Stimulated activated CD4-positive, alpha-beta T cell treated with anti-CD3 and anti-CD28 coated beads, Interleukin-2, amount 100 ng/mL, for 4 hours (primary cell): ENCODE measurements at places on chromosomes 7 and 10.
A peak's percentile ranks its signal among the peaks of the same experiment; 100 is the strongest.

- DNase-seq: no peak
Measured at GRCh38 chr7:49805371-49806007, 32.1 kb downstream of the VWC2 start.

DNA sequence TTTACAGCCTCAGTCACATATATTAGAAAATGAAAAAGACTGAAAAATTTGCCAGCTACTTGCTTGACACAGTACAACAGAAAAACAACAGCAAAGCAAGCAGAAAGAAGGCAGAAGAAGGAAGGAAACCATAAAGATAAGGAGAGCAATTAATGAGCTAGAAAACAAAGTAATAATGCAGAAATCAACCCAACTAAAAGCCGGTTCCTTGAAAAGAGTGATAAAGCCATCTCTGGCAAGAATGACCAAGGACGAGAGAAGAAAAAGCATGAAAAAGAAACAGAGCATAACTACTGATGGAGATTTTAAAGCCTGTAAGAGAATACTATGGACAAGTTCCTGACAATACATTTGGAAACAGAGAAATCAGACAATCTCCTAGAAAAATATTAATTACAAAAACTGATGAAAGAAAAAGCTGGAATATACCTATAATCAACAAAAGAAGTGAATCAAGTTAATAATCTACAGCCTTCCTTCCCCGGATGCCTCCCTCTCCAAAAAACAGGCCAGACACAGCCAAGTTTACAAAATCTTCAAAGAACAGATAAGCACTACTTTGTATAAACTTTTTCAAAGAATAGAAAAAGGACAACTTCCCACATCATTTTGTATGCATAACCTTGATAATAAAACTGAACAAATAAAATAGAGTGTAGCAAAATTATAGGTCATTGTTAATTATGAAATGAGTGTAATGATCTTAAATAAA is 204.0 kb downstream of the BAMBI start:
- DNase-seq: no peak

- no peak for DNase-seq
Measured at GRCh38 chr7:106840342-106840741, 24.7 kb upstream of the PIK3CG start.

DNA sequence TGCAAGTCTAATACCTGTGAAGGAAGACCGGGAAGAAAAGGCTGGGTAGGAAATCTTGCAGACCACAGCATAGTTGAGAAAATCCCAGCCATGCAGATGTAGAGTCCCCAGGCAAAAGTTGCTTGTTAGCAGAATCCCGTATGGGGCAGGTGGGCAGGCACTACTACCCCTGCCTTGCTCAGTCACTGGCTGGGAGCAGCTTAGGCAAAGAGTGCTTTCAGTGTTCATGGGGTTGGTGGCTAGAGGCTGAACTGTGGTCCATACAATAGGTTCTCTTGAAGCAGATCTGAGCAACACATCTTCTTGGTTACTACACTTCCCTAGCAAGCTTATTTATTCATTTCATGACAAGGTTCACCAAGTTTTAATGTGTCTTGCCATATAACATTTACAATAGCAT is 92.6 kb downstream of the AHCYL2 start:
- DNase-seq: no peak

- DNase-seq: no peak
Measured at GRCh38 chr10:15464381-15464780, 93.3 kb upstream of the FAM171A1 start.

- DNase-seq: no peak
Measured at GRCh38 chr7:134779741-134780065, 269 bp downstream of the CALD1 start.

DNA sequence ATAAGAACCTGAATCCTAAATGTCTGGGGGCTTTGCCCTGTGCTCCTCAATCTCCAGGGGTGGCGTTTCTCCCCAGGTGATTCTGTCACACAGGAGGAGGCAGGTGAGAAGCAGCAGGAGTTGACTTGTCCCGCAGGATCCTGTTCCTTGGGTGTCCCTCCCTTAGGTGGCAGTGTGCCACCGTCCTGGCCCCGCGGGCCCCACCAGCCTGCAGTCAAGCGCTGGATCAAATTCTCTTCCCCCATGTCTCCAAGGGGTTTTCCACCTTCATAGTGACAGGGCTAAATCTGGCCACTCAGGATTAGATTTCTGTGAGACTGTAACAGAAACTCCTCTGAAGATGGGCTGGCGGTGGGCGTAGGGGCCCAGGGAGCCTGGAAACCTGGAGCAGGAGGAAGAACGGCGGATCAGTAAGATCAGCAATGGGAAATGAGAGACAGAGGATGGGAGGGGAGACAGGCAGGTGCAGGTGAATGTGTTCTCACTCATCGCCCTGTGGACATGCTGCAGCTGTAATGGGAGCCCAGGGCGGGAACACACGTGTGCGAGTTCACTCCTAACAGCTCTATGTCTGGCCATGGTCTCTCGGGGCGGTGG is 329.2 kb upstream of the COBL start:
- no peak for DNase-seq

GRCh38 chr7:106418526-106418925 is 133.7 kb upstream of the NAMPT start:
- no peak for DNase-seq

DNA sequence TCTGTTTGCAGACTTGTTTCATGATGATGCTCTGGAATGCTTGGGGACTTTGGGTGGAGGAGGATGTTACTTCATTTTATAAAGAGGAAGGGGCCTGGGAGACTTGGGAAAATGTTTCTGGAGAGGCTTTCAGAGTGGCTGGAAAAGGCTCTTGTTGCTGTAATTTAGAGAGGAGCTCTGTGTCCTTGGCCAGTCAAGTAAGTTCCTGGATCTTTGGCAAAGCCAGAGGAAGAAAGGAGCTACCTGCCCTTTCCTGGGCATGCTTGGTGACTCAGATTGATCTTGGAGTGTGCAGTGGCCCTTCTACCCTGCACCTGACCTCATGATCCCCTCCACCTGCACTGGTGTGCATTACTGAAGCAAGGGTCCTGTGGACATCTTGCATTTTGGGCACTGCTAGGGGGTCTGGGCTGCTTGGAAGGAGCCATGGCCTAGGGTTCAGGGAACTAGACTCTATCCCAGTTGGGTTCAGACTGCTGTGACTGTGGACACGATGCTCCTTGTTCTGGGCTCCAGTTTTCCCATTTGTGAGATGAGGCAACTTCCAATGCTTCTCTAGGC is 56.1 kb downstream of the ADCYAP1R1 start:
- DNase-seq: no peak

DNA sequence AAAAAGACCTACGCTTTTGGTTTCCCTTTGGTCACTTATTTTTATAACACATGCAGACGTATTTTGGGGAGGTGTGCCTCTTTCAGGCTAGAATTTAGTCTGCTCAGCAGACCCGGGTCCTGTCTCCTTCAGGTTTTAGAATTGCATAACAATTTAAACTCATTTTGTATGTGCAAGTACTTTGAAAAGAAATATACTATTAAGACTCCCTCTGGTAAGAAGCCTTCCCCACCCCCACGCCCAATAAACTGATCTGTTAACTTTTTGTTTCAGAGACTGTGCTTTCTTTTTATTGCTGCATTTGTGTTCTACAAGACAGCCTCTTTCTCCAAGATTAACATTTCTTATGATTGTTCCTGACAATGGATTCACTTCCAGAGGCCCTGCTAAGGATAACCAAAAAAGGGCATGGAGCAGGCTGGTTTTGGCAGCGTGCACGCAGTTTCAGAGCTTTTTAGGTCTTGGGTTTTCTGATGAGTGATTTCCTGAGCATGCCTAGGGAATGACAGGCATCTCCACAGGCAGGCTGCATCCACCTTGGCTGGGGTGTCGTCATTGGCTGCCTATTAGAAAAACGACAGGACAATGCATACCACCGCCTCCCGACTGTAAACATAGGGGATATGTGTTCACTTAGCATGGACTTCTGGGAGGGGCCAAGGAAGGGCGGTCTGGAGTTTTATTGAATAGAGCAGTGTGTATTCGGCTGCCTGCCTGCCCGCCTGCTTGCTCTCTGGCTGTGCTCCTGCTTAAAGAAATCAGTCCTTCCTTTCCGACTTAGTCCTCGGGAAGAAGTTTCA is at the start of gene CALD1:
CALD1 (plus strand) TSS at position 694 of the 800 bp plus-strand sequence. CDS start 88,100 bp downstream, outside the sequence.
- no peak for DNase-seq

GRCh38 chr10:42594246-42594650 is 44.1 kb downstream of the ZNF33B start:
- DNase-seq: no peak

- no peak for DNase-seq
Measured at GRCh38 chr7:105454095-105454747, 65.5 kb upstream of the SRPK2 start.

DNA sequence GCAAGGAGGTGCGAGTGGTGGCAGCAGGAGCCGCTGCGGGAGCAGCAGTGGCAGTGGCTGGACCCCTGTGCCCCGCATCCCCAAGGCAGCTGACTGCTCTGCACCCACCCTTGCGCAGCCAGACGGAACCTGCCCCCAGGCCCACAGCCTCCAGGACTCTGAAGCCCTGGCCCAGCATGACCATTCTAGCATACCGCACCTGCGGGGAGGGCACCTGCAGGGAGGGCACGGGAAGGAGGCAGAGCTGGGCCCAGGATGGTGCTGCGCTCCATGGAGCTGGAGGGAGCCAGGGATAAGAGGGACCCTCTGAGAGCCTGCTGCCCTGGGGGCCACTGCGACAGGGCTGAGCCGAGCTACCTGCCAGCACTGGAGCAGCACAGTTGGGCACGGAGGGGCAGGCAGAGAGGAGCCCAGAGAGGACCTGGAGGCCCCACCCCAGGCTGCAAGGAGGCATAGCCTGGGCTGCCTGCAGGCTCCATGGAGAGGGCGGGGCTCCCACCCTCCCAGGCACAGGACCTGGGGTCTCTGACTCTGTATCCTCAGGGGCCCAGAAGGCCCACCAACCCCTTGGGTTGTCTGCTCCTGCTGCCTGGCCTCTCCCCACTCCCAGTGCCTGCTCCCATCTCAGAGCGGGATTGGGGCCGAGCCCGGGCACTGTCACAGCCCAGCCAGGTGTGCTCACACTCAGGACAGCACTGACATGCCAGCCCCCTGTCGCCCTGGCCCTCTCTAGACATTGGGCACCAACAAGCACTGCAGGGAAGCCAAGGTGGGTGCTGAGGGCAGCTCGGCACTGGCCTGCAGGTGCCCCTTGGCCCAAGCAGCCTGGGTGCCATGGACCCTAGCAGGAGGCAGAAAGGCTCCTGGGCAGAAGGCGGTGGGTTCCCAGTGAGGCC is 87.6 kb downstream of the HTR7 start:
- DNase-seq: no peak

DNA sequence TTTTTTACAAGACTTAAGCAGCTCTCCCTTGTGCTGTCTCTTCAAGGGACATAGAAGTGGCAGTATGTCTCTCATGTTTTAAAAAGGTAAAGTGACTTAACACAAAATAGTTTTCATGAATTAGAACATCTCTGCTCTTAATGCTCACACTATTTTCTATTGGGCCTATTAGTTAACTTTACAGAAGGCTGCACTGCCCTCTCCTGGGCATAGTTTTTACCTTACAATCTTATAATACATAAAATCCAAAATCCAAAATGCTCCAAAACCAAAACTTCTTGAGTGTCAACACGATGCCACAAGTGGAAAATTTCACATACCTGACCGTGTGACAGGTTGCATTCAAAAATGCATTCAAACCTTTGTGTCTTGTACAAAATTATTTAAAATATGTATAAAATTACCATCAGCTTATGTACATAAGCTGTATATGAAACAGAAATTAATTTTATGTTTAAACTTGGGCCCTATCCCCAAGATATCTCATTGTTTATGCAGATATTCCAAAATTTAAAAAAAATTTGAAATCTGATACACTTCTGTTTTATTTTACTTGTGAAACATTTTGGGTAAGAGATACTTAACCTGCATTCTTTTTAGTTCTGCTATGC is 25.8 kb downstream of the TES start:
- peak; percentile 36 for DNase-seq

DNA sequence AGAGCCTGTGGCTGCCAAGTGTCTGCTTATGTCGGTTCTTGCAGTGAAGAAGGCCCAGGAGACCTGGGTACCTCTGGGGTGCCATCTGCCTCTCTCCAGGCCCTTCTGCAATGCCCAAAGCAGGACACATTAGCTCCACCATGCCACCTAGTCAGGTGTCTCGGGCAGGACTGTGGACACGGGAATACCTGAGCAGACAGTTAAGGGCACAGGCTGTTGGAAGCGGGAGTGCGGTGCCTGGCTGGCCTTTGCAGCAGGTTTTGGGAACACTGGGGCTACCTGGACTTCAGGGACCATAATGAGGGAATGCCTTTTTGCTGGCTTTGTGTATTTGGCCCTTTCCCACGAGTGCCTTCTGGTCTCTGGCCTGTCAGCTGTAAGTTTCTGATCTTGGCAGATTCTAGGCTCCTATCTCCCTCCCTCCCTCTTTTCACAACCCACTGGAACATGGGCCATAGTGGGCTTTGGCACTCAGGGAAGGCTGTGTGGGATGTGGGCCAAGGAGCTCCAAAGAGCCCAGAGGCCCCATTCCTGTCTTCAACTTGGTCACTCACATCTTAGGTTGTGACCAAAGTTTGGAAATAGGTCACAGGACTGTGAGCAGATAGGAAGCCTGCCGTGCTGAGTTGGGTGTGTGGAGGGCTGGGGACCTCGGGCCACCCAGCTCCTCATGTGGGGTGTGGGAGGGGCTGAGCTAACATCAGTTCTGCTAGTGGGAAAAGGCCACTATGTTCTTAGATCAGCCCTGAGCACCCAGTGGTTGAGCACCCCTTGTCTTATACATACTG is 41.5 kb upstream of the CXCL12 start:
- DNase-seq: no peak

DNA sequence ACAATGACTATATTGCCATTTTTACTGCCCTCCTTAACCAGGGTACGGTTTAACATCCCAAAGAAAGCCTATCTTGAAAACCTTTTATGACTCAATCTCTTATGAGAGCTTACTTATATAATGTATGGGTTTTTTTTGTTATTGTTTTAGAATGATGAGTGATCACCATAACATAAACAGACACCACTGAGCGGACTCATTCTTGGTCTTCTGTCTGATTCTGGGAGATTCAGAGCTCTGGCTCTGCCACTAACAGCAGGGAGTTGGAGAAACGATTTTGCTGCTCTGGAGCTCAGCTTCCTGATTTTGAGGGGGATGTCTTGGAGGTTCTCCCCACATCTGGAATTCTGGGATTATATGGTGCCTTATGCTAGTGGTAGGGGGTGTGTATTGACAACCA is 244.1 kb downstream of the FRMD4A start:
- no peak for DNase-seq

DNA sequence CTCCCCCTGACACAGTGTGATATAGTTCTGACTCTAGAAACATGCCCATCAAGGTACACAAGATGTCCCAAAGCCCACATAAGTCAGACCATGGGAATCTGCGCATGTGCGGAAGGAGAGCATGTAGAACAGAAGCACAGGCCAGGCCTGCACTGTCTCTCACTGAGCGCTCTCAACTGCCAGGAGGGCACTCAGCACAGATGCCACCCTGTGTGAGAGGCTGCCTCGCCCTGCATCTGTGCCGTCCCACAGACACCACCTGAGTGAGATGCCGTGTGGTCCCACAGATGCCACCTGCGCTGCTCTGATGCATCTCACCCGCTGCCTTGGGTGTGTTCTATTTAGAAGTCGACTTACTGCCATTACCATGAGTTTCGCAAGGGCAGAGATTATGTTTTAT is 98.4 kb downstream of the VOPP1 start:
- DNase-seq: no peak

DNA sequence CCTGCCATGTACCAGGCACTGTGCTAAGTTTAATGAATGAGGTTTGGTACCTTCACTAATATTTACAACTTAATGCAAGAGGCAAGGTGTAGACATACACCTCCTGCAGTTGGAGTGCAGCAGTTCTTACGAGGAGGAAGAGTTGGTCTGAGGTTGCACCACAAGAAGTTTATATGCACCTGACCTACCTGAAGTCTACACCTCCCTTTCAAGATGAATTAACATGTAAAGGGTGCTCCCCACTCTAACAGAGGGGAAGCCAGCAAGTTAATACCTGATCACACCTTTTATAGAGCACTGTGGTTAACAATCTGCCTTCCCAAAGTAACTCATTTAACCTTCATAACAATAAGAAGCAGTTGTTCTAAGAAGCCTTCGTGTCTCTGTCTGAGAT is 120.0 kb downstream of the LYZL1 start:
- no peak for DNase-seq
